ENCODE measurements at places on chromosomes 16 and 17.

DNA sequence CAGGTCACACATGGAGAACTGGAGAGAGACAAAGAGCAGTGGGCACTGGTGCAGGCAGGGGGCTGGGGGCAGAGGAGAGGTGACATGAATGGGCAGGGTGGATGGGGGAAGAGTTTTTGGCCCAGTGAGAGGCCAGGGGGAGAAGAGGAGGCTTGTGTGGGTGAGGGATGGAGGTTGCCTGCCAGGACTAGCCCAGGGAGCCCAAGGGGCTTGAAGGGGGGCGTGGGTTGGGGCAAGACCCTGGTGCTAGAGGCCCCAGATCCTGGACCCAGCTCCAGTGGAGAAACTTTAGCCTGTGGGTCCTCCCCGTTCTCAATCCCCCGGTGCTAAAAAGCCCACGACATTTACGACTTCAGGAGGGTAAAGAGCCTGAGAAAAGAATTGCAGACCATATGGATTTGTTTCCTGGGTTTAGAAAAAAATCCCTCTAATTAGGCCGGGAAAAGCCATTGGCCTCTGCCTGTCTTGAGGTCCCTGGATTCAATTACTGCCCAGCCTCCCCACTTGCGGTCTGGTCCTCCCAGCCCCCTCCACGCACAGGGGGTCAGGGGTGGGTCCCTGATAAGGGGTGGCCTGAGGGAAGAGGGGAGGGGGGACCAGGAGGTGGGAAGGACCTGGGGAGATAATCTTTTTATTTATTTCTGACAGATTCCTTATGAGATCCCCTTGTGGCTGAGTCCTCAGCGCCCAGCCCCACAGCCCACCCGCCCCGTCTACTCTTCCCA is 33.0 kb downstream of the NGFR start:
- H3K27me3 ChIP-seq: peaks cover 12% of the 10 kb centered on the region
- H3K4me3 ChIP-seq: no peak overlapping the region
- no peaks in the 10 kb centered on the region for H3K36me3 ChIP-seq

DNA sequence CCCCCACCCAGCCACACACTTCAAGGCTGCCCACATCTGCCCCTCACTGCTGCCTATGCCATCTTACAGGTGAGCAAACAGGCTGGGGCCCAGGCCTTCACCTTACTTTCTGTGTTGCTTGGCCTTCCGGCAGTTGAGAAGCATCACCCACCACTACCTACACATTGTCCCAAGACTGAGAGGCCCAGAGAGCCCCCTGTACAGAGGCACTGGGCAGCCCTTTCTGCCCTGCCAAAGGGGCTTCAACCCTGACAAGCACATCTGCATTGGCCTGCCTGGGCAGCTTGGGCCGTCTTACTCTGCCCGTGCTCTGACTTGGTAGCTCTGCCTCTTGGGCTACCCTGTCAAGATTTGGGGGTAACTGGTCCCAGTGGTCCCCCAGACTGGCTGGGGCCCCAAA is 1.2 kb downstream of the MIEF2 start:
- H3K27me3 ChIP-seq: no peaks in the 10 kb centered on the region
- H3K4me1 ChIP-seq: peaks cover 21% of the 10 kb centered on the region
- H3K4me3 ChIP-seq: peak overlapping the region; percentile 81
- H3K27ac ChIP-seq: peak overlapping the region; percentile 65
- DNase-seq: no peak

GRCh38 chr17:47726796-47727703 is 6.0 kb upstream of the TBX21 start:
- H3K27me3 ChIP-seq: no peaks in the 10 kb centered on the region
- DNase-seq: no peak
- peaks cover 31% of the 10 kb centered on the region for H3K4me1 ChIP-seq
- no peaks in the 10 kb centered on the region for H3K36me3 ChIP-seq

DNA sequence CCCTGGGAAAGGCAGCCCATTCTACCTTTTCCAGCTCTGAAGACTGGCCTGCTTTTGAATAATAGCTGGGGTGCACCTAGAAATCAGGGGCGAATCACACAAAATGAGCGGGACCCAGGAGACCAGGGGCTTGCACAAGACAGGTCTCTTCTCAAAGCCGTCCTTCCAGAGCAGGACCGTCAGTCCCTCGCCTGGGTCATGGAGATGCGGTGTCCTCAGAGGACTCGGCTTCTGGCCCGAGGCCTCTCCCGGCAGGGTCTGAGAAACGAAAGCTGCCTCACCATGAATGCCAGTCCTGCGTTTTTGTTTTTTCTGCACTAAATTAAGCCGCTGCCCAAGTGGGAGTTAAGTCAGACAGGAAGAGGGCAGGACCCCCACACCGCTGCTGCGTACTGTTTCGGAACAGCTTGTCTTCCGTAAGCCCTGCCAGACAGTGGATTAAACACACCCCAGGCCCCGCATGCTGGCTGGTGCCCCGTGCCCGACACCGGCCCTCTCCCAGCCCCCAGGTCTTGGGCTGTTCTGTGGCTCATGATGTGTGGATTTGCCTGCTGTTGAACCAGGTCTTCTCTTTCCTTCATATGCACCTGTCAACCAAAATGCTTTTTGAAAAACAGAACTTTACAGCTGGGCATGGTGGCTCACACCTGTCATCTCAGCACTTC is 142.1 kb upstream of the RPH3AL start:
- peaks cover 26% of the 10 kb centered on the region for H3K4me1 ChIP-seq
- no peak for DNase-seq
- peaks cover 12% of the 10 kb centered on the region for H3K27me3 ChIP-seq
- no peak overlapping the region for H3K27ac ChIP-seq
- no peaks in the 10 kb centered on the region for H3K36me3 ChIP-seq
- no peak overlapping the region for H3K4me3 ChIP-seq

GRCh38 chr17:81993729-81994592 is 16.5 kb downstream of the ASPSCR1 start:
- H3K36me3 ChIP-seq: no peaks in the 10 kb centered on the region
- no peak overlapping the region for H3K4me3 ChIP-seq
- no peak for DNase-seq
- H3K27me3 ChIP-seq: no peaks in the 10 kb centered on the region
- no peak overlapping the region for H3K27ac ChIP-seq

DNA sequence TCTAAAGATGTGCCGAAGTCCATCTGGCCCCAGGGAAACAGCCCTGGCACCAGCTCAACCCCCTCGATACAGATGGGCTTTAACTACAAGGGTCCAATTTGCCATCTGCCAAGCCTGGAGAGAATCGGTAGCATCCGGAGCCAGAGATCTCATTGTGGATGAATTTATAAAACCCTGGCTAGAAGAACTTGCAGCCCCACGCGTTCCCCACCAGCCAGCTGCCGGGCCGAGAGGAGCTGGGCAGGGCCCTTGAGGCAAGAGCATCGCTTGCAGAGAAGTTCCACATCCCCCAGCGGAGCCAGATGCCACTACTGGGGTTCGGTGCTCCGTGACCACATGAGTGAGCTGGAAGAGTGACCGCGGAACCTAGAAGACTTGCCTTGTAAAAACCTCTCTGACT is 65.3 kb upstream of the NOL11 start:
- no peak overlapping the region for H3K27ac ChIP-seq
- no peak for DNase-seq
- H3K36me3 ChIP-seq: no peaks in the 10 kb centered on the region
- H3K27me3 ChIP-seq: no peaks in the 10 kb centered on the region
- H3K4me1 ChIP-seq: no peaks in the 10 kb centered on the region
- H3K4me3 ChIP-seq: no peak overlapping the region

Measured in T-helper 2 cell treated with Interferon-gamma antibody and Interleukin-4, amounts not matched to agents 5 μg/mL and 100 μg/mL, for 36 hours (primary cell).